Glomerular endothelial cell (primary cell): ENCODE measurements at places on chromosomes 11 and 22.

DNA sequence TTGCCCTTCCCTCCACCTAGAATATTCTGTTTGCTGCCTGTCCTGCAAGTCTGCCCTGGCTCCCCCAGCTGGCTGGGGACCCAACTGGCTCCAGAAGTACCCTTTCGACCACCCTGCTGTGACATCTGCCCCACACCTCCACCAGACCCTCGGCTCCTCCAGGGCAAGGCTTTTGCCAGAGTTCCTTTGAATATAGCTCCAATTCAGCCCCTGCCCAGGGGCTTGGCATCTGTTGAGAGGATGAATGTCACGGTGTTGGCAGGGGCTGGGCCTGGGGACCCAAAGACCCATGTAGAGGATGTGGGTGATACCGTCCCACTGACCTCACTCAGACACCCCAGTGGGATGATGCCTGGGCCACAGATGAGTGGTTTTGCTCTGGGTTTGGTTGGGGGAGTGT is 4.0 kb downstream of the NLRP6 start:
- no peak for DNase-seq

DNA sequence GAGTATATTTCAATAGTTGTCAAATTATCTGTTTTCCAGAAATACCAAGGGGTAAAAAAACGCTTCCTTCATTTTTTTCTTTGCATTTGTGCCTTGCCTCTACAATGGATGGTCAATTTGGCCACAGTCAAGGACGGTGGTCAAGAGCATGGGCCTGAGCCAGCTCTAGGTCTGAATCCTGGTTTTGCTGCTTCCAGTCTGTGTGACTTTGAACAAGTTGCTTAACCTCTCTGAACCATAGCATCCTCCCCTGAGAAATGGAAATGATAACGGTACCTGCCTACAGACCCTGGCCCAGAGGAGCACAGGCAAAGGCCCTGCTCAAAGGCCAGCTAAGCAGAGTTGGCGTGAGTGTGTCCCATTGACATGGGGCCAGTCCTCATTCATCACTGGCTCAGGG is 3.1 kb downstream of the PNPLA5 start:
- no peak for DNase-seq

DNA sequence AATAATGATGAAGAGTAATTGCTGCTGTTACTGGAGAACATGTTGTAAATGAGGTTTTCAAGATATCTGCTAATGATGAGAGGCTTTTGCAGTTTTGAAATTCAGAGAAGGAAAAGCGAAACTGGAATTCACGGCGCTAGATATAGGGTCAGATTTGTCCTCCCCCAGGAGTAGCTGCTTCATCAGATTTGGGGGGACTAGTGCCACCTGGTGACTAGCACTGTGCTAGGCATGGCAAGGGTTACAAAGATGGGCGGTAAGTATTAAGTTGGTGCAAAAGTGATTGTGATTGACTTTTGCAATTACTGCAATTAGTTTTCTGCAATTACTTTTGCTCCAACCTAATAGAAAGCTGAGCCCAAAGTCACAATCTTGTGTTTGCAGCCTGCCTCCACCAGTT is 879.9 kb upstream of the TENM4 start:
- no peak for DNase-seq

DNA sequence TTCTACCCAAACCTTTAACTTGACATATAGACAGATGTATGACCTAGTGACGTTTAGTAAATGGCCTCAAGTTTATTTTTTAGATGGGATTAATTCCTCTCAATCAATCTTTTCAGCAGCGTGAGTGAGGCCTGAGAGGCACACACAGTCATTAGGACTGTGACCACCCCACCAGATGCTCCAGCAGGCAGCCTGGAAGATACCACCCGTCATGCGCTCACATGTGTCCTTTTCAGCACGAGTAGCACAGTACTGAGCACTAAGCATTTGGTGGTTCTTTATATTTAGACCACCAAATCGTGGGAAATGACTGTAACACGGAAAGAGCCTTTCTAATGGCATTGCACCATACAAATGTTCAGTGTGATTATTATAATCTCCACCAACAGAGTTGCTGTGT is 354.6 kb upstream of the DDI1 start:
- DNase-seq: no peak

GRCh38 chr11:92979176-92979575 is 9.7 kb downstream of the MTNR1B start:
- DNase-seq: no peak

DNA sequence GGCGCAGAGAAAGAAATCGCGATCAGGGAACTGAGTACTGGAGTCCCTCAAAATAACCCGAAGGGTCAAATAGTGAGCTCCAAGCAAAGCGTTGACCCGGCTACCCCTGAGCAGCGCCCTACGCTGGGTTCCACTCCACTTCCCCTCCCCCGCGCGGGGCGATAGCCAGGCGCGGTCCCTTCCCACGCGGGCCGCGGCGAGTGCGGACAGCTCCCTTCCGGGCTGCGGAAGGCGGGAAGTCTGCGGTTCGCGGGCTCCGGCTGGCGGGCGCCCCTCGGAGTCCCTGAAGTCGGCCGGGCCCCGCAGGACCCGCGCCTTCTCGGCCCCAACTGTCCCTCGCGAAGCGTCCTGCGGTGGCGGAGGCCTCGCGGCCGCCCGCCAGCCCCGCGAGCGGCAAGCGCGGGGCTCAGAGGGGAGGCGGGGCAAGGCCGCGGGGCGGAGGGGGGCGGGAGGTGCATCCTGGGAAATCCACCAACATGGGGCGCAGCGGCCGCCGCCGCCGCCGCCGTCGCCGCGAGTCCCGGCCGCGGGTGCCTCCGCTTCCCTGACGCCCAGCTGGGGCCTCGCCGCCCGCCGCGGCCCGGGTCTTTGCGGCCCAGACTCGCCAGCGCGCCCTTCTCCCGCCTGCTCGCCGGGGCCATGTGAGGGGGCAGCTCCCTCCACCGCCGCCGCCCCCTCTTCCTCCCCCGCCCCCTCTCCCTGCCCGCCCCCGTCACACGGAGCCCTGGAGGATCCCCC is at the start of gene QSER1:
QSER1 (plus strand) TSS at position 457 of the 738 bp plus-strand sequence. CDS start 315 bp downstream, outside the sequence.
- no peak for DNase-seq

DNA sequence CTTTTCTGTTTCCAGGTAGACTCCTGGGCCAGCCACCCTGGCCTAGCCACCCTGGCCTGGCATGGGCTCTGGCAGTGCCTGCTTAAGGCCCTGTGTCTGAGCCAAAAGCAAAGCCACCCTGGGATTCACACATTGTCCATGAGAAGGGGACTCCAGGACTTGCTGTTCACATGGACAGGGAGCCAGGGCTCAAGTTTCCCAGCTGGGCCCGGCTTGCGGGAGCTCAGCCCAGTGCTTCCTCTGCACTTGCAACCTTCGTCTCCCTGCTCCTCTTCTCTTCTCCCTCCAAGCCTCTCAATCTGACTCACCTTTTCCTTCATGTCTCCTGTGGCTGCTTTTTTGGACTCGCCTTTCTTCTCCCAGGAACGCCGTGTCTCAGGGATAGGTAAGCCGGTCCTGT is 130.3 kb downstream of the MICAL2 start:
- no peak for DNase-seq

DNA sequence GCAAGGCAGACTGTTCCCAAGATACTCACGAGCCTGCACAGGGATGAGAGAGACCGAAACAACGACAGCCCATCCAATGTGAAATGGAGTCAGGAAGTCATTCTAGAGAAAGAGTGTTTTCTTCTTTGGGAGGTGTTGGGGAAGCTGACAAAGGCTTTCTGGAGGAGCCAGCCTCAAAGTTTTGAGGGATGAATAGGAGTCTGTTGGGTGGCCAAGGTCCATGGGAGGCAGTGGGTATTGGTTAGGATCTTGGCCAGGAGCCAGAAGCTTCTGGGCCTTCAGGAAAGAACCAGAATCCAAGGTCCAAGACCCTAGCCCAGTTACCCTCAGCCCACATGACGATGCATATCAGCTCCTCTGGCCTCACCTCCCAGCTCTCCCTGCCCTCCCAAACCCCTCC is 59.9 kb upstream of the SHISAL1 start:
- DNase-seq: no peak

DNA sequence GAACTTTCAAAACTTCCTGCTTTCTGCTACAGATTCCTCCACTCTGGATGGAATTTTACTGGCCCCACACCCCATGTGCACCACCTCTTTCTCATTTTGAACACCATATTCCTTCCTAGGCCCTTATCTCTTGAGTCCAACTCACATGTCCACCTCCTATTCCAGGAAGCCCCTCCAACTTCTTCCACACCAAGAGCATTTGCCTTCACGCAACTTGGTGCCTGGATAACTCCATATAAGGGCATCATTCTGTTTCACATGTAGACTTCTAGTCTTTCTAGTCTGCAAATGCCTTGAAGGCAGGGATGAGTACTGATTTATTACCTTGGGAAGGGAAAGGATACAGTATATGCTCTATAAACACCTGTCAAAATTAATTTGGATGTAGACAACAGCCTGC is 17.5 kb downstream of the GAB2 start:
- DNase-seq: no peak

DNA sequence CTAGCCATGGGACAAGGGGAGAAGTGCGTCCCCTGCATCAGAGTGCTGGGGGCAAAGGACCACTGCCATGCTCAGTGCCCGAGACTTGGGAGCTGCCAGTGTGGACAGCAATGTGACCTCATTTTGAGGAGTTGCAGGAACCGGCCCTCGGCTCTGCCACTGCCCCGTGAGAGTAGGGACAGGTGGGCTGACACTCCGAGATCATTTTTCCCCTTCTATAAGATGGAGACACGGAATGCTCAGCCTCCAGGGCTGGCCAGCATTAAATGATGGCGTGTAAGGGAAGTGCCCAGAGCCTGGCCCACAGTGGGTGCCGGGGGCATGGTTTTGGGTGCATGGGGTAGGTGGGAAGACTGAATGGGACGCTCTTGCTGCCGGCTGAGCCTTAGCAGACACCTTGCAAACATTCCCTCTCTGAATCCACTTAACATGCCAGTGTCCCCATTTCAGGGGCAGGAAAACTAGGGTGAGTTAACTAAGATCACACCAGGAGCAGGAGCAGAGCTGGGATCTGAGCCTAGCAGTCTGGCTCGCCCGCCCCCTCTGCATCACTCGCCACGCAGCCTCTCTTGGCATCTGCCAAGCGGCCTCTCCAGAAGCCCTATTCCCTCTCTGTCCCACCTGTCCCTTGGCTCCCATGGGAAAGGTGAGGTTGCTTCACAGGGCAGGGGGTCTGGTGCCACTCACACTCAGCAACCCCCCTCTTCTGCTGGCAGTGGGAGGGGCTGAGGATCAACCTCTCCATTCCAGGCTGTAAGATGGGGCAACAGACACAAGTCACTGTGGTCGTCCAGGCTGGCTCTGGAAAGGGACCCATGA is 13.6 kb downstream of the NPTXR start:
- no peak for DNase-seq

- DNase-seq: no peak
These were observed 377.6 kb downstream of the CADM1 start for GRCh38 chr11:115126515-115127208.

DNA sequence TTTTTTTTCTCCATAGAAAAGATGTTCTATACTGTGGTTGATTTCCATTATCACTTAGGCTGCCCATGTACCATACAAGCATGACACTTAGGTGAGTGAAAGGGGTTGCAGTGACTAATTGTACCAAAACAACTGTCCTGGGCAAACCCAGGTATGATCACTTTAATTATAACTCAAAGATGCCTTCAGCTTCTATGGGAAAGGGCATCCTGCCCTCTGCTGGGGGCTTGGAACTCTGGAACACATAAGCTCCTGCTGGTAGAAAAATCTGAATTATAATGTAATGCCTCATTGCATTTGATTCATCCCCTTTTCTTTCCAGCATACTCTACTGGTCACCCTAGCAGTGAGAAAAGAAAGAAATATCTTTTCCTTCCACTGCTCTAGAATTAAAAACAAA is 206.3 kb downstream of the DDX10 start:
- no peak for DNase-seq

GRCh38 chr11:115884800-115885534 is 380.8 kb upstream of the CADM1 start:
- no peak for DNase-seq

DNA sequence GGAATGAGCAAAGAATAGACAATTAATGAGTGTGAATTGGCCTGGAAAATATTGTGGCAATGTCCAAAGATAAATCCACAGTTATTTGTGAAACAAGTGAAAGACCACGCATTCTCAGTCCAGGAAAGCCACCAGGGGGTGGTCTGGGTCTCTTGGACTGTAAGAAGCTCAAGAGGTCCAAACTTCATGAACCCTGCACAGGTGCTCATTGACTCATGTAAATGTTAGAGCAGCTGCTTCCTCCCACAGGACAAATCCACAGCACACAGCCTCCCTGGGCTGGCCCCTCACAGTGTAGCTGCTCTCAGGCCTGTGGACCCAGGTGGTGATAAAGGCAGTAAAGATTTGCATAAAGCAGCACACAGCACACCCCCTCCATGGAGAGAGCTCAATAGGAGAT is 114.0 kb downstream of the ZNF280B start:
- DNase-seq: no peak

- no peak for DNase-seq
These were observed 9.2 kb upstream of the ALX4 start for GRCh38 chr11:44319170-44319551.

DNA sequence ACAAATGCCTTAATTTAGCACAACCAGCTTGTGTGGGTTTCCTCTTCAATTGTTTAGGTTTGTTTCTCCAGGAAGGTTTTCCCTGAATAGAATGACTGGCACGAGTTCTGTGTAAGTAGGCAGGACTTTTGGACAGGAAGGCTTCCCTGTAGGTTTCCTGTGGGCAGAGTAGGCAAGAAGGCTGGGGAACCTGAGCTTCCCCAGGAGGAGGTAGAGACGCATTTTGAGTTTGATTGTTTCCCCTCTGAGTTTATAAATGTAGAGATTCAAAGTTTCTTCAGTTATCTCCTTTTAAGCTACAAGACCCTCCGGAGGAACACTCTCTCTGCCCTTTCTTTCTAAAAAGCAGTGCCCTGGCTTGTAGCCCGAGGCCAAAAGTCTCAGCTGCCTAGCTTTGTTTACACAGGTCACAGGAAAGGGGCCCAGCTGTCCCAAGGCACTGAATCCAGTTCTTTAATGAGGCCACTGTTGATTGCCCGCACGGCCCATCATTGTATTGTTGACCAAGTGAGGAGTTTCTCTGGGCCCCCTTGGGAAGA is 66.6 kb upstream of the RDX start:
- peak; percentile 96 for DNase-seq

DNA sequence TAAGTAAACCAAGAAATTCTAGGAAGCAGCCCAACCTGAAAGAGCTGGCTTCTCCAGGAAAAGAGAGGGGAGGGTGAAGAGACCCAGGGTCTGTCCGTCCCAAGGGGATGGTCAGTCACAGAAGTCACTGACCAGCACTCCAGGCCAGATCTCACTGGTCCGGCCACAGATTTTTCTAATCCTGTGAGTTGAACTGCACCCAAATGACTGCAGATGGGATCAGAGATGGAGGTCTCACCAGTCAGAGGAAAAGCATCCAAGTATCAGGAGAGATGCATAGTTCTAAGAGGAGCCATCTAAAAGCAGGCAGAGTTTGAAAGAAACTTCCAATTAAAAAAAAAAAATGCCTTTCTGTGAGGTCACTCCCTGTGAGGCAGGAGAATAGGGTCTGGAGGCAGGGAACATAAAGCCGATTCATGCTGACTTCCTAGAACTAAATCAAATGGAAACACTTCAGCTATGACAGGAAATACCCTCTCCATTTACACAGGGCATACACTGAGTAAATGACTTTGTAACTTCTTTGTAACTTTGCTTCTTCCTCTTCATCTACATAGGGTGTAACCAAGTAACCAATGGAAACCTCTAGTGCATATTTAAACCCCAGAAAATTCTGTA is 144.5 kb downstream of the CCDC34 start:
- DNase-seq: no peak
